ENCODE measurements at places on chromosomes 6 and 20. TPM values are rescaled to one million over a fixed set of nuclear protein-coding genes. Genes with fewer than 3 reads are reported as not detected.

The HNF4A gene
- 26.0 TPM for total RNA-seq

GRCh38 chr6:55009131-55009530 lies 162.6 kb downstream of the FAM83B start:
- DNase-seq = no peak

The RAMACL gene
- 1.9 TPM for total RNA-seq

DNA sequence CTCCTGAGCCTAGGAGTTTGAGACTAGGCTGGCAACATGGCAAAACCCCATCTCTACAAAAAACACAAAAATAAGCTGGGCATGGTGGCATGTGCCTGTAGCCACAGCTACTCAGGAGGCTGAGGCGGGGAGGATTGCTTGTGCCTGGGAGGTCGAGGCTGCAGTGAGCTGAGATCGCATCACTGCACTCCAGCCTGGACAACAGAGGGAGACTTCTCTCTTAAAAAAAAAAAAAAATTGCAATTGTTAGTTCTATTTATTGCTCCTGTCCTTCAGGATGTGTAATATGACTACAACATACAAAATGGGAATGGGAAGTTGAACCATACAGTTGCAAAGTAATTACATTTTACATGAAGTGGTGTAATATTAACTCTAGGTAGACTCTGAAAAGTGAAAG lies 8.1 kb upstream of the AARS2 start:
- no peak for DNase-seq

- peak; percentile 90 for DNase-seq
These were observed 3.1 kb upstream of the CABLES2 start for GRCh38 chr20:62409931-62410745.
